ENCODE measurements at places on chromosomes 11 and 22.
A peak's percentile ranks its signal among the peaks of the same experiment; 100 is the strongest.

- no peak overlapping the region for H3K27ac ChIP-seq
- no peaks in the 10 kb centered on the region for H3K4me1 ChIP-seq
- H3K36me3 ChIP-seq = no peaks in the 10 kb centered on the region
Observed at GRCh38 chr22:25051983-25052710, 99.6 kb downstream of the KIAA1671 start.

GRCh38 chr11:37449146-37449545 is 851.1 kb upstream of the RAG2 start:
- no peaks in the 10 kb centered on the region for H3K4me1 ChIP-seq
- H3K27ac ChIP-seq = no peak overlapping the region
- H3K4me3 ChIP-seq = no peak overlapping the region
- DNase-seq = peak; percentile 46

- DNase-seq = no peak
- no peaks in the 10 kb centered on the region for H3K36me3 ChIP-seq
- no peak overlapping the region for H3K27ac ChIP-seq
- no peaks in the 10 kb centered on the region for H3K27me3 ChIP-seq
- no peak overlapping the region for H3K4me3 ChIP-seq
Observed at GRCh38 chr11:864898-865297, 22.2 kb downstream of the TSPAN4 start.

GRCh38 chr11:111741751-111742150 is 24.4 kb downstream of the PPP2R1B start:
- no peaks in the 10 kb centered on the region for H3K4me1 ChIP-seq
- no peak for DNase-seq
- no peak overlapping the region for H3K27ac ChIP-seq
- no peaks in the 10 kb centered on the region for H3K27me3 ChIP-seq
- peaks cover 38% of the 10 kb centered on the region for H3K36me3 ChIP-seq

DNA sequence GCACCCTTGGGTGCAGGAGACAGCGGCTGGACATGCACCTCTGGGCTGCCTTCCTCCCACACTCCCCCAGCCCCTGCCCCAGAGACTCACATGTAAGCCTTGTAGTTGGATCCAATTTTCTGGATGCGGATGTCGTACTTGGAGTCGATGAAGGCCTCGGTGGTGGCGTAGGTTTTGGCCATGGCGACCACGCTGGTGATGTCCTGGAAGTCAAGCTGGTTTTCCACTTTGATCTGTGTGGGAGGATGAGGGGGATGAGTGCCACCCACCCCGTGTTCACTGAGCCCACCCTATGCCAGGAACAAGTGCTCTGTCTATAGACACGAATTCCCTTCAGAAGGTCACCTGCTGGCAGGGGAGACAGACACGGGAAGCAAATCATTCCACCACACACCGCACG is 66.9 kb downstream of the FBXO7 start:
- H3K27me3 ChIP-seq = no peaks in the 10 kb centered on the region
- no peak for DNase-seq
- H3K36me3 ChIP-seq = no peaks in the 10 kb centered on the region
- H3K4me1 ChIP-seq = peaks cover 12% of the 10 kb centered on the region

DNA sequence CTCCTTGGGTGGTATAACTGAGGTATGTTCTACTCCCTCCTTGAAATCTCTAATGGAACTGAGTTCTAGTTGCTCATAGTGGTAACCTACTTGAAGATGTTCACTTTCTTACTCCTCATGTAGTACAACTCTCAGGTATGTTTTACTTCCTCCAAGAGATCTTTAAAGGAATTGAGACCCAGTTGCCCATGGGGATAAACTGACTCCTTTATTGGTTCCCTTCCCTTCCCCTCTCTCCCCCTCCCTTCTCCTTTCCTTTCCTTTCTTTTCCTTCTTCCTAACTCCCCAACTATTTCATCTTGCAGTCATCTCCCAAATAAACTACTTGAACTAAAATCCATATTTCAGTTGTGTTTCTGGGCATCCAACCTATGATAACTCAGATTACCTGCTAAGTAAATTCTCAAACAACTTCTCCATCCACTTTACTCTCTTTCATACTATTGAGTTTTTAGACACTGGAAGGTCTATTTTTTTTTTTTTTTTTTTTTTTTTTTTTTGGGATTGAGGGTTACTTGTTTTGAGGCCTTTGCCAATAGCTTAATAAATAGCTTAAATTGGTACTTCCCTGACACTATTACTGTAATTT is 7.9 kb upstream of the TRIM68 start:
- H3K4me3 ChIP-seq = no peak overlapping the region
- no peaks in the 10 kb centered on the region for H3K4me1 ChIP-seq
- no peak for DNase-seq
- H3K27me3 ChIP-seq = no peaks in the 10 kb centered on the region
- H3K27ac ChIP-seq = no peak overlapping the region
- no peaks in the 10 kb centered on the region for H3K36me3 ChIP-seq

DNA sequence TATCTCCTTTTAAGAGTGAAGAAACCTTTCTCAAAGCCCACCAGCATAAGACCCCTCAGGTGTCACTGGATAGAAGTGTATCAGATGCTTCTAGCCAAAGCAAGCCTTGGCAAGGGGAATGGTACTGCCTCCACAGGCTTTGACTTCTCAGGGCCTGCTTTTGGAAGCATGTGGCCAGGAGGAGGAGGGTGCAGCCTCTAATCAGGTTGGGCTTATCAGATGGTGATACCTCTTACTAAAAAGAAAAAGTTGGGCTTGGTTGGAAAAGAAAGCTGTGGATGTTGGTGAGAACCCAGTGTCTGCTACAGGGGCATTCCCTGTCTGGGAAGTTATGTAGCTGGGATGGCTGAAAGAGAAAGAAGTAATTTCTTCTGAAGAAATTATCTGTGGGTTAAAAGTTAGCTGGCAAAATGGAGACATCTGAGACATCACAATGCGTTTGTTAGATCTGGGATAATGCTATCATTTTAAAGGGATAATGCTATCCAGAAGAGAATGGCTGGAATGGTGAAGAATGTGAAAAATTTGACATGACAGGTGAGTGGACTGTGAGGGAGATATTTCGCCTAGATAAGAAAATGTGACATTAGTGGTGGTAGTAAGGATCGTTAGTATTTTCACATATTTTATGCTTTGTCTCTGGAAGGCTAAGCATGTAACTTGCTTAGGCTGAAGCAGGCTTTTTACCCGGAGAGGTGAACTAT is 7.2 kb downstream of the APLP2 start:
- no peak for DNase-seq
- peaks cover 29% of the 10 kb centered on the region for H3K4me1 ChIP-seq
- H3K4me3 ChIP-seq = no peak overlapping the region
